ENCODE measurements at places on chromosomes 1 and 21.

DNA sequence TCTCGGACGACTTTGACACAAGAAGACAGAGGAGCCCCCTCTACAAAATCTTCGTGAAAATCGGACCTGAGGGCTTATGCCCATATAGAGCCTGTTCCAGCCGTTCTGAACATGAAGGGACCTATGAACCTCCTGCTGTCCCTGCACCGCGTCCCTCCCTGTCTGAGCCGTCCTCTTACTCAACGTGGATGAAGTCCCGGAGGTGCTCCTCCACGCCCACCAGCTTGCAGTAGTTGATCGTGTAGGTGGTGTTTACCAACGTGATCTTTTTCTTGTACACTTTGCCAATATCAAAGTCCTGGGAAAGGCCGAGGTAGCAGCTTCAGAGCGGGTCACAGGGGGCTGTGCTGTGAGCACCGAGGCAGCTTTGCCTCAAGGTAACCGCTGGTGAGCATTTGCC, 40.0 kb downstream of the CFAP74 start:
- DNase-seq = no peak

DNA sequence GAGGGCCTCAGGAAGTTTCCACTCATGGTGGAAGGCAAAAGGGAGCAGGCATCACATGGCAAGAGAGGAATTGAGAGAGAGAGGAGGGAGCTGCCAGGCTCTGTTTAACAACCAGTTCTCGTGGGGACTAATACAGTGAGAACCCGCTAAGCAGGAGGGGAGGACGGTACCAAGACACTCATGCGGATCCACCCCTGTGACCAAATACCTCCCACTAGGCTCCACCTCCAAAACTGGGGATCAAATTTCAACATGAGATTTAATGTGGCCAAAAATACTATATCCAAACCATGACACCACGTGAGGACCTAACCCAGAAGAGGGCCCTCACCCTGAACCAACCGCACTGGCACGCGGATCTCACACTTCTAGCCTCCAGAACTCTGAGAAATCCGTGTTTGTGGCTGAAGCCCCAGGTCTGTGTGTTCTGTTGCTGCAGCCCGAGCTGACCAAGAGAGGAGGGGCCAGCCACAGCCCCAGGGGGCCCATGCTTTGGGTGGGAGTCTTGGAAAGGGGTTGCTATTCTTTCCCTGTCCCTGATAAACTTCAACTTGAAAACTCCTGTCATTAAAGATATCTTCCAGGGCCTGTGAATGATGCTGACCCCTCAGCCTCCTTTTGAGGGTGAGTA, 32.0 kb downstream of the TRIM67 start:
- DNase-seq = peak; percentile 17

- DNase-seq = no peak
Measured at GRCh38 chr1:180577361-180577760, 18.6 kb downstream of the OVAAL start.

- peak; percentile 47 for DNase-seq
Measured at GRCh38 chr1:88935522-88936222, 44.3 kb upstream of the GTF2B start.

DNA sequence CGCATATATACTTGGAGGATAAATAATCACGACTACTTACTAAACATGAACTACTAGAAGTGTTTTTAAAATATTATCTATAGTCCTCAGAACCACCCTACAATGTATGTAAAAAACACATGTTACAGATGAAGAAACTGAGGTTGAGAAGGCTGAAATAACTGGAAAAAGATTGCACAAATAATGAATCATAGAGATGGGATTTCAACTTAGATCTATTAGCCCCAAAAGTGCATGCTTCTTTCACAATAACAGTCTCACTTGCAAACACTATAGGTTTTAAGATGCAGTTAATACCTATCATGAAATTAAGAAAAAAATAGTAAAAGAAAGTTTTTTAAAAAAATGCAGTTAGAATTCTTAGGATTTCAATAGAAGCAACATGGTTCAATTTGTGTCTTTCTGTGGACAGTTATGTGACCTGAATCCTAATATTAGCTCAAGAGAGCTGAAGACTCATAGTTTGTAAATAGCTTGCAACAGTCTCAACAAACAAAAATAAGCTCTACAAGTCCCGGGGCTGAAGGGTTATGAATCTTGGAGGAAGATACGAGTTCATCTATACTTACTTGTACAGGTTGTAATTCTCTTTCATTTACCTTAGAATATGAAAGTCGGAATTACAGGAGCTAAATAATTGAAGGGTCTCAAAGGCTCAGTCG, 58.6 kb upstream of the NTPCR start:
- DNase-seq = no peak

GRCh38 chr1:215594640-215595039, 27.5 kb downstream of the KCTD3 start:
- no peak for DNase-seq

DNA sequence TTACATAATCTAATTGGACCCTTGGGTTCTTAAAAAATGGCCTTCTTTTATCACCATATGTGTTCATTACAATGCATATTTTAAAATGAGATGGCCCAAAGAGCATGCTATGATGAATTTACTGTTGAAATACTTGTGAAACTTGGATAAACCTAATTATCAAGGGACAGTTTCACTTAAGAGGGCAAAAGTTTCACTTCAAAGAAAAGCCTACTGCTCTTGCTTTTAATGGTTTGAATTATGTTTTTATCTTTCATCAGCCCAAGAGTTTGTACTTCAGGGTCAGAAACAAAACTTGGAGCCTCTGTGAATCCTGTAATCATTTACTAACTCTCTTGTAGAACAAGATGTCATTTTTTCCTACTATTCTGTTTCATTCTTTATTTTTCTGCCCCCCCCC, 32.3 kb downstream of the POU2F1 start:
- peak; percentile 63 for DNase-seq

GRCh38 chr1:201513498-201514243, 6.7 kb upstream of the CSRP1 start:
- no peak for DNase-seq

GRCh38 chr1:54356680-54357147, 49.5 kb downstream of the SSBP3 start:
- peak; percentile 18 for DNase-seq

GRCh38 chr1:32249831-32250525, 1.1 kb upstream of the LCK start:
- DNase-seq = no peak

DNA sequence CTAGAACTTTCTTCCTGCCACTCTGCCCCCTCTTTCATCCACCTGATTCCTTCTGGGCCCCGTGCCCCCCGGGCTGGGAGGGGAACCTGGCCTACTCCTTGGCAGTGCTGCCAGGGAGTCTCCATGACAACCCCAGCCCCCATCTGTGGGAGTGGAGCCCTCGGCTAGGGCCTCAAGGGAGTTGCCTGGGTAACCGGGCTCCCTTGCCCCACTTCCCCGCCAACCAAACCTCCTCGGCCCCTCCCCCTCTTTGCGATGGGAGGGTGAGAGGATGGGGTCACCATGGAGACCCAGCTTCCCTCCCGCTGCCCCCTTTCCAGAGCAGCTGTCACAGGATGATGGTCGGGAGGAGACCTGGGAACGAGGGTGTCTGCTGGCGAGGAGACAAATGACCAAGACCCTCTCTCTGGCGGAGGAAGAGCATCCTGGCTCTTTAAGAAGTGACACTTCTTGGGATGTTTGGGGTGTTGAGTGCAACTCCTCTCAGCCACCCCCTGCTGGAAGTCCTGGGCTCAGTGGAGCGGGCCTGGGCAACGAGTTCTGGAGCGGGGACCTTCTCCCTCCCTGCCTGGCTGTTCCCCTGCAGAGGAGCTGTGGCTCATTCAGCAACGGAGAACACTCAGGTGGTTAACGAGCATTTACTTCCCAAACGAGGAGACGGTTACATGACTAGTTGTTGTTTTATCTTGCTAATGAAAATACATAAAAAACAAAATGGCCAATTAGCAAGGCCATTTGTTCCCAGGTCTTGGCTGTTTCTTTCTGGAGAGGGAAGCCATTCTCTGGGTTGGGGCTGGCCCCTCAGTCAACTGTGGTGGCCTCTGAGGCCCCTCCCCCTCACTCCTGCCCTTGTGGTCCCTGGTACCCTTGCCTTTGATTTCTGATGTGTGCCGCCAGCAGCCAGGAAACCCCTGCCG, 82.8 kb downstream of the UBIAD1 start:
- DNase-seq = no peak

- DNase-seq = no peak
Measured at GRCh38 chr1:212364985-212365384, 49.7 kb downstream of the PACC1 start.

DNA sequence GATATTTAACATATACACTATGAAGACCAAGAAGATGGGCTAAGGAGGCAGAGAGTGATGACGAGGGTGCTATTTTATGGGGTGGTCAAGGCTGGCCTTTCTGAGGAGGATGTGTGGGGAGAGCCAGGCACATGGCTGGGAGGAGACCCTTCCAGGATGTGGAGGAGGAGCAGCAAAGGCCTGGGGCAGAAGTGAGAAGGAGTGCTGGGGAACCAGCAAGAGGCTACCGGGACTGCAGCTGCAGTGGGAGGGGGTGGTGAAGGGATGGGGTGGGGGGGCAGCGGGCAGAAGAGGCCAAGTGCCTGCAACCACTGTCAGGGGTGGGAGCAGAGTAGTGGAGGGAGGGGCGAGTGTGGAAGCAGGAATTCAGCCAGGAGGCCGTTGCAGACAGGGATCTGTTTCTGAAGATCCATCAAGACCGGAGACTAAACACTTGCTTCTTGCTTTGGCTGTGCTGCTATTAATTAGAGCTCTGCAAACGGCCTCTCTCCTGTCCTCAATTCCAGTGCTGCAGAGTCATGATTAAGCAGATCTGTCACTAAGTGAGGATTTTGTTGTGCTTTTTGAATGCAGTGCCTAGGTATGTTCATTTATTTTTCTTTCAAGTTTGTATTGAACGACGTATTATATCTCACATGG, 89.9 kb downstream of the IER5 start:
- DNase-seq = no peak

DNA sequence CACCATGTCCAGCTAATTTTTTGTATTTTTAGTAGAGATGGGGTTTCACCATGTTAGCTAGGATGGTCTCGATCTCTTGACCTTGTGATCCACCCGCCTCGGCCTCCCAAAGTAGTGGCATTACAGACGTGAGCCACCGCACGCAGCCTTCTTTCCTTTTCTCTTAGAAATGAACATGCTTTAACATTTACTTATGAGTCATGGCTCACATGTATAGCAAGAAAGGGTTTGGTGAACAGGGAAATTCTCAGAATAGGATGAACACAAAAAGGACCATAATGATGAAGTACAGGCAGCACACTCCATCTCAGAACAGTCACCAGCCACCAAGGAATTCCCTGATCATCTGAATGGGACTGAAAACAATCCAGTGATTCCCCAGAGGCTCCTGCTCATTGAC, 9.4 kb upstream of the VAMP4 start:
- no peak for DNase-seq

DNA sequence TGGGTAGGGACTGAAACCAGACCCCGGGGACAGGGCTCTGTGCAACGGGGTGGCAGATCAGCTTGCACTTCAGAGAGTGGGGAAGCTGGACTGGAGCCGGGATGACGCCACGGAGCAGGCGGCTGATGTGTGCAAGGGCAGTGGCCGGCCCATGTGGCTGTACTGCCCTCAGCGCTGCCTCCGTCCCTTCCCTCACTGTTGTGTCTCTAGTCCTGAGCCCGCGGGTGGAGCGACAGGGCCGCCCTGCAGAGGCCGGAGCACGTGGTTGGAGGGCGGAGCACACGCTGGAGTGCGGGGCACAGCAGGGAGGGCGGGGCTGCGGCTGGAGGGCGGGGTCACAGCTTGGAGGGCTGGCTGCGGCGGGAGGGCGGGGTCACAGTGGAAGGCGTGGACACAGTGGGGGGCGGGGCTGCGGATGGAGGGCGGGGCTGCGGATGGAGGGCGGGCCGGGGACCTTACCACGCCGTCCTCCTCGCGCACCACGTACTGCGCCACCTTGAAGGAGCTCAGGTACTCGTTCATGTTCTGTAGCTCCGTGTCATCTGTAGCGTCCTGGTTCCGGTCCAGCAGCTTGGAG, 52.4 kb downstream of the CHD5 start:
- peak; percentile 88 for DNase-seq

DNA sequence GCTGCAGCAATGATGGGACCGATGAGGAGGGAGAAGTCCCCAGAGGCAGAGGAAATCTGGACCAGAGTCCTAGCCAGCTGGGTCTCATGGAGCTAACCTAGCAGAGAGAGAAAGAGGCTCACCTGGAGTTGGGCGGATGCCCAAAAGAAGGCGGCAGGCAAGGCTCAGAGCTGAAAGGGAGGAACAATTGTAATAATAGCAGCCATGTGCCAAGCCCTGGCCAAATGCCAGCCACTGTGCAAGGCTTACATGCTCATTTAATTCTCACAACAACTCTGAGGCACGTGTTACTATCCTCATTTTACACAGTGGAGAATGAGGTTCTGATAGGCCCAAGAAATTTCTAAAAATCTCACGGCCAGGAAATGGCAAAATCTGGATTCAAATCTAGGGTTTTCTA, 50.0 kb upstream of the ZNF648 start:
- DNase-seq = no peak

DNA sequence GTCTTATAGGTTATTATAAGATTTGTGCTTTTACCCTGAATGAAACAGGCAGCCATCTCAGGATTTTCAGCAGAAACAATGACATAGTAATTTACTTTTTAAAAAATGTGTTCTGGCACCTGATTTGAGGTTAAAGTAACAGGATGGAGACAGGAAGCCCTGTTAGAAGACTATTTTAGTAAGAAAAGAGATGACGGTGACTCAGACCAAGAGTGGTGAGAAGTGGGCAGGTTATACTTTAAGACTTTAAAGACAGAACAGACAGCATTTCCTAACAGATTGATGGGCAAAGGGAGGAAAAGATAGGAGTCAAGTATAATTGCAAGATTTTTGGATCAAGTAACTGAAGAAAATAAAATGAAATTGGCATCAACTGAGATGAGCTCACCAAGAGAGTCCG, 436.8 kb upstream of the NR5A2 start:
- no peak for DNase-seq

- DNase-seq = no peak
Measured at GRCh38 chr1:58397187-58397820, 149.2 kb downstream of the OMA1 start.

DNA sequence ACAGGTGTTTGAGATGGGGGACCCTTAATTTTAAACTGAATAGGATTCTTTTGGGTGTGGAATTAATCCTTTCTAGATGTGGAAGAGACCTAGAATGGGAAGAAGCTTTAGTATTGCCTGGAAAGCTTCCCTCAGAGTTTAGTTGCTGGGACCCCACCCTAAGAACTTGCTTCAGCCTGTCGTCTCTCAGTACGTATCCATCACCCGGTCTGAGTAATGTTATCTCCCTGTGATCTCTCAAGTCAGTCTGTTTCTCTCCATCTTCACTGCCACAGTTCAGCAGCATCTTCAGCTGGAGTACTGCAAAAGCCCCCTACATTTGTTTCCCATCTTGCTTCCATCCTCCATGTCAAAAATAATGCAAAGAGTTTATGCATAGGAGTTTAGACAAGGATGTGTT, 28.9 kb downstream of the CNST start:
- no peak for DNase-seq

DNA sequence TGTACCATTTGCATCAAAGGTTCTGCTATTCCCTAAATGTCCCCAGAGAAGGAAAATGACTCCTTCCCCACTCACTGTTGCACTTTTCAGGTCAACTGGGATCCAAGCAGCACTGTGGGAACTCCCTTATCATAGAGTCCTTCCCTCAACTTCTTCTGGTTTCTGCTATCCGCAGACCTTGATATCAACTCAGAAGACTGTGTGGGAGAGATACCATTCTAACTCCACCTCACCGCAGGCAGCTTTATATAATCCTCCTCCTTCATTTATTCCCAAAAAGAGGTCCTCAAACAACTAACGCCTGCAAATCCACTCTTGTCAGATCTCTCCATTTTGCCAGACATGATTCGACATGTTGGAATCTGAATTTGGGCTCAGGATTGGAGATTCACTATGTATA, 27.3 kb downstream of the LHX9 start:
- DNase-seq = peak; percentile 91

- DNase-seq = no peak
Measured at GRCh38 chr1:223500560-223501425, 107.6 kb downstream of the CCDC185 start.

All from OCI-M1 (cell line).